ENCODE measurements at places on chromosomes 7 and 10.

- H3K36me3 ChIP-seq, result no peaks in the 10 kb centered on the region
- H3K4me3 ChIP-seq, result no peak overlapping the region
- H3K4me1 ChIP-seq, result peaks cover 4% of the 10 kb centered on the region
Measured at GRCh38 chr10:90579602-90580242, 278.1 kb downstream of the HTR7 start.

GRCh38 chr7:159017741-159018140, 126.9 kb downstream of the VIPR2 start:
- H3K4me3 ChIP-seq, result no peak overlapping the region
- no peaks in the 10 kb centered on the region for H3K36me3 ChIP-seq
- no peaks in the 10 kb centered on the region for H3K27me3 ChIP-seq
- no peak for DNase-seq
- peaks cover 34% of the 10 kb centered on the region for H3K4me1 ChIP-seq

DNA sequence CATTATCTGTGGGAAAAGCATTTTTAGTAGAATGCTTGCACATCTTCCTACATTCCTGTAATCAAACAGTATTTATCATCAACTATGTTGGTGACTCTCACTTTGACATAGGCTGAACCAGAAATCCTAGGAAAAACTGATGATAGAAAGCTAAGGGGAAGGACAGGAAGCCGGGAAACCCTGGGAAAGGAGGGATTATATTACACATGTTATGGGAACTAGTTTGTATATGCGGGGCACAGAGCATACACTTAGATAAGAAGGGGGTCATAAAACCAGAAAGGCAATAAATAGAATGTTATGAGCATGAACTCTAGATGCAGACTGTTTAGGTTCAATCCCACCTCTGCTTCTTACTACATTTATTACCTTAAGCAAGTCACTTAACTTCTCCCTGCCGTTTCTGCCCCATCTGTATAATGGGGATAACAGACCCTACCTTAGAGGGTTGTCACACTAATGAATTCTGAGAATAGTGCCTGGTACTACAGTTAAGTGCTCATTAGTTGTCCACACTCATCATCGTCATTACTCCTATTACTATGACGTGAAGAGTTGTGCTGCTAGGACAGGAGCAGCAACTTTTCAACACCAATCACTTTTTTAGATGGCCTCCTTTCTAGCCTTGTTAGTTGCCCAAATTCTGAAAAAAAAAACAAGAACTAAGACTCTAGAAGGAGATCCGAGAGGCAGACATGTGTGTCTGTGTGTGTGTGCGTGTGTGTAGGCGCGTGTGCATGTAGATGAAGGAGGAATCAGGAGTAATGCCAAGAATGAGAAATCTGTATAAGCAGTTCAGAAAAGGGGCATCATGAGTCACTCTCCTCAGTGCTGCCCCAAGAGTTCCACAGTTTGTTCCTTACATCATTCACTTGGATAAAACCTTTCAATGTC, 52.2 kb downstream of the KMT2C start:
- no peaks in the 10 kb centered on the region for H3K27me3 ChIP-seq
- H3K27ac ChIP-seq, result no peak overlapping the region
- peaks cover 5% of the 10 kb centered on the region for H3K4me1 ChIP-seq
- H3K36me3 ChIP-seq, result peaks cover 8% of the 10 kb centered on the region
- no peak for DNase-seq

- H3K27me3 ChIP-seq, result no peaks in the 10 kb centered on the region
- no peak overlapping the region for H3K27ac ChIP-seq
- peaks cover 4% of the 10 kb centered on the region for H3K36me3 ChIP-seq
Measured at GRCh38 chr7:99125505-99125865, 18.4 kb downstream of the SMURF1 start.

DNA sequence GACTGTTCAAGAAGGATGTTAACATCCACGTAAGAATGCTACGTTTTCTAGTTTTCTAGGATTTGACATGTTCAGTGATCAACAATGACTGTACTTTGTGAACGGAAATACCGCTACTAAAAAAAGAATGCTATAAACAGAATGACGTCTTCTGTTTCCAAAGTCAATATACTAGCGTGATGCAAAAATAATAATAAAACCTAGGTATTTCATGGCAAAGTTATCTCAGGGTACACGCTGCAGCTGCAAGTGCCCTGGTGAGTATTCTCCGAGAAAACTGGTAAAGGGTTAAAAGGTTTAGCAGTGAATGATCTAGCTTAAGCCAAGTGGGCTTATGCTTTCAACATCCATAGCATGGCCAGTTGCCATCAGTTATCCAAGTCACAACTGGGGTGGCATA, 653.3 kb upstream of the PFKP start:
- no peaks in the 10 kb centered on the region for H3K36me3 ChIP-seq
- no peak overlapping the region for H3K4me3 ChIP-seq
- no peaks in the 10 kb centered on the region for H3K4me1 ChIP-seq
- H3K27ac ChIP-seq, result no peak overlapping the region
- H3K27me3 ChIP-seq, result peaks cover 2% of the 10 kb centered on the region

GRCh38 chr7:50826371-50827172, 43.9 kb upstream of the GRB10 start:
- no peak overlapping the region for H3K27ac ChIP-seq
- peaks cover 10% of the 10 kb centered on the region for H3K27me3 ChIP-seq
- H3K4me1 ChIP-seq, result peaks cover 9% of the 10 kb centered on the region

DNA sequence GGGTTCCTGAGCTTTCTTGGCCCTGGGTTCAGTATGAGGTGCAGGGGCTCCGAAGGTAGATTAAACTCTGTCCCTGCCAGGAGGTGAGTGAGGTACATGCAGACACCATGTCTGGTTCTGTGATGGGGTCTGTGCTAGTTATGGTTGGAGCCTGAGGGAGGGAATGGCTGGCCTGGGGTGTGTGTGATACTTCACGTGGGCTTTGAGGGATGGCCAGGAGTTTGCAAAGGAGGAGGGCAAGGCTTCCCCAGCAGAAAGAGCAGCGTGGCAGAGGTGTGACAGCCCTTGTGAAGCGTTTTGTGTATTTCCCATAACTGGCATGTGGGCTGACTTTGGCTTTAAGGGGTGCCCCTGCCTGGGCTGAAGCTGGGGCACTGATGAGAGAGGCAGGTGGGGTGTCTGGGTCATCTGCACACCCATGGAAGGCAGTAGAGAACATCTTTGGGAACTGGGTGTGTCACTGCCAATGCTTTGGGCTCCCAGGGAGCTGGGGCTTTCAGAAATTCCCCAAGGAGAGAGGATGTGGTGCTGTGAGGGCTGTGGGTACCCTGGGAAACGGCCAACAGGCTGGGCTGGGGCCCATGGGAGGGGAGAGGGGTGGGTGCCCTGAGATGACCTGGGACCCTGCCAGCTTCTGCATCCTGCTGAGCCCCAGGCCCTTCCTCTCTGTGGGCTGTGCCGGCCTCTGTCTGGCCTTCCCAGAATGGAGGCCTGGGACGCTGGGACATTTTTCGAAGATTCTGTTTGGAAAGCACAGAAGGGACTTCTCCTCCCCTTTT, 4.6 kb downstream of the PALD1 start:
- H3K27me3 ChIP-seq, result peaks cover 24% of the 10 kb centered on the region
- H3K36me3 ChIP-seq, result no peaks in the 10 kb centered on the region
- peaks cover under 1% of the 10 kb centered on the region for H3K4me1 ChIP-seq
- H3K27ac ChIP-seq, result no peak overlapping the region

DNA sequence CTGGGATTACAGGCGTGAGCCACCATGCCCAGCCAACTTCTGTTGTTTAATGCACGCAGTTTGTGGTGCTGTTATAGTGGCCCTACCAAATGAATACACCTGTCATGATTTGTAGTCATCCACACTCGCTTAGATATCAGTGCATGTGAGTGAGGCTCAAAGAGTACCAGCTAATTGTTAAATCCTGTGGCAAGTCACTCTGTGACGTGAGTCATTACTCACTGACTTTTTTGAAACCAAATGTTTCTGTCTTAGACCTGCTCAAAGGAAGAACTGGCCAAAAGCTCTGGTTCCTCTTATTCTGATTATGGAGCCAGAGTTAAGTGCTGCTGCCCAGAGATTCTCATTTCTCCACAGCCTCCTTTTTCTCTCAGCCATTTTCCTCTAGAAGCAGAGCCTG, 109.4 kb downstream of the PRKAG2 start:
- H3K36me3 ChIP-seq, result no peaks in the 10 kb centered on the region
- no peak overlapping the region for H3K4me3 ChIP-seq
- H3K27me3 ChIP-seq, result peaks cover 28% of the 10 kb centered on the region
- H3K27ac ChIP-seq, result no peak overlapping the region
- no peaks in the 10 kb centered on the region for H3K4me1 ChIP-seq
- no peak for DNase-seq

GRCh38 chr10:58481569-58482109, 31.0 kb upstream of the BICC1 start:
- peaks cover 3% of the 10 kb centered on the region for H3K4me1 ChIP-seq
- peaks cover 4% of the 10 kb centered on the region for H3K27me3 ChIP-seq
- no peak overlapping the region for H3K4me3 ChIP-seq
- no peak overlapping the region for H3K27ac ChIP-seq

DNA sequence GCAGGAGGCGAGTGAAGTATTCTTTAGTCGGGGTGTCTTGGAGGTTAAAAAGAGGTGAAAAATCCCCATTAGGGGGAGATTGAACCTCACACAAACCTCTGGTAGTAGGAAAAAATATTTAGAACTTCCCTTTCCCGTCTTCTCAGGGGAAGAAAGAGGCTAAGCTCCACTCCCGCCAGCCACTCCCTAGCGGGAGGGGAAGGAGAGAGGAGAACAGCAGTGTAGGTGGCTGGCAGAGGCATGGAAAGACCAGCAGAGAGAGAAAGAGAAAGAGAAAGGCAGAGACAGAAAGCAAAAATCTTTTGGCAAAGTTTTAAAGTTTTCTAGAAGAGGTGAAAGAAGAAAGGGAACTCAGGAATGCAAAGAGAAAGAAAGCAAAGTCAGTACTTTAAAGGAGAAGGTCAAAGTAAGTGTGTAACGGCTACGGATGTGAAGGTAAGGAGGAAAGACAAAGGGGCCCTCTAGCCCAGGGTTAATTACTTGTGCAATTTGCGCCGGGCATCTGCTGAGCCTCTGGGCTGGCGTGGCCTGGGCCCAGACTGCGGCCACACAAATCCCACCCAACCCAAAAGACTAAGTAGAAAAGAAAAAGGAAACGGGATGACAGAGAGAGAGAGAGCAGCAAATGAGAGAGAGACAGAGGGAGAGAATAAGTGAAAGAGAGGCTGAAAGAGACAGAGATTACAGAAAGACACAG, 72.3 kb upstream of the ZNF746 start:
- no peak overlapping the region for H3K4me3 ChIP-seq
- H3K4me1 ChIP-seq, result no peaks in the 10 kb centered on the region
- no peak overlapping the region for H3K27ac ChIP-seq
- no peaks in the 10 kb centered on the region for H3K27me3 ChIP-seq
- DNase-seq, result no peak
- H3K36me3 ChIP-seq, result peaks cover 70% of the 10 kb centered on the region

GRCh38 chr7:159112136-159113011, 32.3 kb downstream of the VIPR2 start:
- H3K4me1 ChIP-seq, result peaks cover 29% of the 10 kb centered on the region
- peaks cover 36% of the 10 kb centered on the region for H3K27me3 ChIP-seq
- H3K27ac ChIP-seq, result no peak overlapping the region
- no peaks in the 10 kb centered on the region for H3K36me3 ChIP-seq

DNA sequence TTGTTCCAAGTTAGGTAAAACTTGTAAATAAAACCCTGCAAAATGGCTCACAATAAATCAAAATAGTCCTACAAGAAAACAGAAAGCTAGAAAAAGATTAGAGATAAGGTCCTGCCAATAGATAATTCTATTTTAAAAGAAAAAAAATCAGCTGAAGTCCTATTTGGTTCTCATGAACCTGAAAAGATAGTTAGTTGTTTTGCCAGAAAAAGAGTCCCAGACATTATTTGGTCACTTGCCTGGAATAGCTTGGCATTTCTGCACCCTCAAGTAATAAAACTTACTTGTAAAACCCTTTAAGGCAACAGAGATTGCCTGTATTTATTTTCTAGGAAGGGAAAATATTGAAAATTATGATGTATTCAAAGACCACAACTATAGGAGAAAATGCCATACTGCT, 47.7 kb downstream of the LRRN3 start:
- no peaks in the 10 kb centered on the region for H3K36me3 ChIP-seq
- H3K4me3 ChIP-seq, result no peak overlapping the region
- DNase-seq, result no peak
- H3K27ac ChIP-seq, result peak overlapping the region; percentile 85
- no peaks in the 10 kb centered on the region for H3K27me3 ChIP-seq

All from mesothelial cell of epicardium (in vitro differentiated cells).